ENCODE measurements at places on chromosomes 7 and 10. TPM values are rescaled to one million over a fixed set of nuclear protein-coding genes. Genes with fewer than 3 reads are reported as not detected.

FXYD4 gene
- not detected for total RNA-seq

GNGT1 gene
- not detected for total RNA-seq

DNA sequence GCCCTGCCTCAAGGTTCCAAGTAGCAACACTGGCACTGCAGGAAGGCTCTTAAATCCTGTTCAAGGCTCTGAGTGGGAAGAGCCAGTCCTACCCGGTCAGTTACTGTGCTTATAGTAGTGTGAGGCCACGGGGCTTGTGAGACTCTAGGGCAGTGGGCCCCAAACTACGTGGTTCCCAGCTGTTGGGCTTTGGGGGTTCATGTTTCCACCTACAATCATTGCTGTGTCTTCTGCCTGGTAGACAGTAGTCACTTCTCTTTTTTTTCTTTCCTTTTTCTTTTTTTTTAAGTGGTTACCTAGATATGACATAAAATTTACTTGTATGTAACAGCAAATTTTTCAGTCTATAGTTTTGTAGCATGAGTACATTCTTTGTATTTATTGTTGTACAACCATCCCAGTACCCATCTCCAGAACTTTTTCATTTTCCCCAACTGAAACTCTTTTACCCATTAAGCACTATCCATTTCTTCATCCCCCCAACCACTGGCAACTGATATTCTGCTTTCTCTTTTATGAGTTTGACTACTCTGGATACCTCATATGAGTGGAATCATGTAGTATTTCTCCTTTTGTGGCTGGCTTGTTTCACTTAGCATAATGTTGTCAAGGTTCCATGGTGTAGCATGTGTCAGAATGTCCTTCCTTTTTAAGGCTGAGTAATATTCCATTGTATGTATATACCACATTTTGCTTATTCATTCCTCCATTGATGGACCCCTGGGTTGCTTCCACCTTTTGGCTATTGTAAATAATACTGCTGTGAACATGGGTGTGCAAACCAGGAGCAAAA is 7.7 kb downstream of the UBTD1 start:
- DNase-seq = no peak

DNA sequence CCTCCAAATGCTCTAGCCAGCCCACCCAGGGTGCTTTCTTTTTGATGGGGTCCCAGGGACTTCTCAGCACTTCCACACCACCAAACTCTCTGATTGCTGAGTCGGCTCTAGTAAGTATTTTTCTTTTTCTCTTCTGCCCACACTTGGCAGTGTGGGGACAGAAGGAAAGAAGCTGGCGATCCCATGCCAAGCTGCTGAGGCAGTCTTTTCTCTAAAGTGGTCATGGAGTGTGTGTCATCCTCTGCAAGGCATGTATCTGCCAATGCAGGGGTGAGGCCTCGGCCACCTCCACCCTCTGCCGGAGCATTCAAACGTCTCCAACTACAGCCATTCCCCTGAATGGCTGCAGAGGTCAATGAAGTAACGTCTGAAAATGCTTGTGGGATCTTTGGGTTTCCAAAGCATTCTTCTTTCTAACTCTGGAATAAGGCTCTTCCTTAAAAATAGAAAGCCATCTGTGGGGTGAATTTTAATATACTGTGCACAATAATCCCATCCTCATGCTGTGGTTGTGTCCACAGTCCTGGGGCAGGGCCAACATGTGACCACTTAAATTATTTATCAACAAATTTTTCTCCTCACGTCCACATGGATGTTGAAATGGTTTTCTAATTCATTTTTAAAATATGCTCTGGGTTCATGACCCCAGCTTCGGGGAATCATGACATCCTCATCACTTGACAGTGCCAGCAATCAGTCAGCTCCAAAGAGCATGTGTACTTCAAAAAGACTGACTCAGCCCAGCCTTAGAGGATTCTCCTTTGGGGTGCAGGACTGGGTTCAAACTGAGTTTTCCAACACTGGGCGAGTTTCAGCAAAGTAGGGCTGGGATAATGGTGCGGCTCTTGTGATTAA is 171.3 kb upstream of the ITGB1 start:
- DNase-seq = peak; percentile 91

TBL2 gene
- 21.7 TPM for total RNA-seq

- DNase-seq = no peak
These were observed 150.2 kb upstream of the CACNA2D1 start for GRCh38 chr7:82593780-82594179.

UPK3B gene
- total RNA-seq = 0.37 TPM

OPALIN gene
- total RNA-seq = not detected

TBATA gene
- total RNA-seq = not detected

ABHD11 gene
- total RNA-seq = 7.0 TPM

ITIH2 gene
- total RNA-seq = not detected

- no peak for DNase-seq
These were observed 53.4 kb downstream of the MYL10 start for GRCh38 chr7:101575721-101576120.

GRCh38 chr7:67753891-67754290 is 757.3 kb downstream of the TYW1 start:
- no peak for DNase-seq

PCLO gene
- 0.62 TPM for total RNA-seq

GJC3 gene
- not detected for total RNA-seq

GRCh38 chr10:121282797-121283515 is 315.3 kb downstream of the FGFR2 start:
- no peak for DNase-seq

CTAGE8 gene
- 0.60 TPM for total RNA-seq

DNA sequence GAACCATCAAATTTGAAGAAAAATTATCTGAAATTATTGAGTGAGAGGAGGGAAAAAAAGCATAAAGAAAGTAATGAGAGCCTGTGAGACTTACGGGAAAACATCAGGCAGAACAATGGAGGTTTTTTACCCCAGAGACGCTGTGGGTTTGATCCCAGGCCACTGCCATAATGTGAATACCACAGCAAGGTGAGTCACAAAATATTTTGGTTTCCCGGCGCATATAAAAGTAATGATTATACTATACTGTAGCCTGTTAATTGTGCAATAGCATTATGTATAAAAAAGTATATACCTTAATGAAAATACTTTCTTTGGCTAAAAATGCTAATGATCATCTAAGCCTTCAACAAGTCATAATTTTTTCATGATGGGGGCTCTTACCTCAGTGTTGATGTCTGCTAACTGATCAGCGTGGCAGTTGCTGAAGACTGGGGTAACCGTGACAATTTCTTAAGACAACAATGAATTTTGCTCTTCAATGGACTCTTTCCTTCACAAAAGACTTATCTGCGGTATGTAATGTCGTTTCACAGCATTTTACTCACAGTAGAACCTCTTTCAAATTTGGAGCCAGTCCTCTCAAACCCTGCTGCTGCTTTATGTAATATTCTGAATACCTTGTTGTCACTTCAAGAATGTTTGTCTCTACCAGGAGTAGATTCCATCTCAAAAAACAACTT is 97.0 kb upstream of the FAM20C start:
- DNase-seq = no peak

PLPP4 gene
- total RNA-seq = not detected

- no peak for DNase-seq
These were observed 233.7 kb downstream of the PTEN start for GRCh38 chr10:88097092-88097516.

- DNase-seq = peak; percentile 82
These were observed 534 bp upstream of the ACBD5 start for GRCh38 chr10:27241010-27241651.

GRCh38 chr10:74035303-74035702 is 37.4 kb downstream of the VCL start:
- no peak for DNase-seq

DNA sequence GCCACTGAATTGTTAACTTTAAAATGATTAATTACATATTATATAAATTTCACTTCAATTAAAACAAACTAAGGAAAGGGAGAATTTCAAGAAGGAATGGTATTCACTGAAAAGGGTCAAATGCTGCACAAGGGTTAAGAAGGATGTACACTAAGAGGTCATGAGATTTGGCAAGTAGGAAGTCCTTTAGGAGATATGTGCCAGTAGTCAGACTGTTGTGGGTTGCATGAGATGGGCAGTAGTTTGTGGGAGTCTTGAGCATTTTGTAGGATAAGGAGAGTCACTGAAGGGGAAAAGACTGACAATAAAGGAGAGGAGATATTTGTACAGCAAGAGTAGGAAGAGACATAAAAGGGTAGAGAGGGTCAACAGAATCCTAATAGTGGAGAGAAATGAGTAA is 12.4 kb upstream of the PTPN12 start:
- DNase-seq = no peak

- DNase-seq = no peak
These were observed 100.9 kb downstream of the ITIH5 start for GRCh38 chr10:7565871-7566270.

DNA sequence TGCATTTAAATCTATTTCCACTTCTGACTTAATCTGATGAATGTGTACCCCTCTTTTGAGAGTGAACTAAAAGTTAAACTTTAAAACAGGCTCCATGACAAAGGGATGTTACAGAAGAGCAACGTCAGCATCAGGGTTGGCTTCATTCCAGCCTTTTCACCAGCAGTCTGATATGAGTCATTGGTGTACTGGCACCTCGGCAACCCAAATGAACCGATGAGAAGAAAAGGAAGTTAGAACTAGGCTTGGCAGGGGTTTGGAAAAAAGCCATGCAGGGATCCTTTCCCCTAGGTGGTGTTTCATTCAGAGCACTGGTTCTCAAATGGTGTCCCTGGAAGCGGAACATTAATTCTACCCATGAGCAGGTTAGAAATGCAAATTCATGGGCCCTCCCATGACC is 53.6 kb downstream of the SEC61G start:
- no peak for DNase-seq

DNA sequence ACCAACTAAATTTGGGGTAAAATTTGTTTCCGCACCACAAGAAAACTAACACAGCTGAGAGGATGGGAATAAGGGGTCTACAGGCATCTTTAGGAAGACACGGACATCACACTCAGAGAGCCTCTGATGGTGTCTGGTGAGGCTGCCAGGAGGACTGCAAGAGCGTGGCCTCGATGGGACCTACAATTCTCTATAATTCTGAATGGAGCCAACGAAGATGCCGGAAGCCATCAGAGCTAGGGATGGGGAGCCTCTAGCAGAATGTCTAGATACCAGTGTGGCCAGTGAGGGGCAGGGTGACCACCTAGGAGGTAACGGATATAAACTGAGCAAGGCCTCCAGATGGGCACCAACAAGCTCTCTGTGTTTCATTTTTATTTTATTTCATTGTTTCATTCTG is 7.5 kb downstream of the GRID1 start:
- DNase-seq = peak; percentile 29

GRCh38 chr7:475951-476441 is 43.6 kb downstream of the PDGFA start:
- peak; percentile 50 for DNase-seq

DNA sequence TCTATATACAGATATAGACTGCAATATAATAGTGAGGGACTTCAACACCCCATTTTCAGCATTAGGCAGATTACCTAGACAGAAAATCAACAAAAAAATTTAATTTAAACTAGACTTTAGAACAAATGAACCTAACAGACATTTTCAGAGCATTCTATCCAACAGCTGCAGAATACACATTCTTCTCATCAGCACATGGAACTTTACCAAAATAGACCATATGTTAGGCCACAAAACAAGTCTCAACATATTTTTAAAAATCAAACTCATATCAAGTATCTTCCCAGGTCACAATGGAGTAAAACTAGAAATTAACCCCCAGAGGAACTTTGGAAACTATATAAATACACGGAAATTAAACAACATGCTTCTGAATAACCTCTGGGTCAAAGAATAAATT is 169.6 kb downstream of the MTERF1 start:
- no peak for DNase-seq

ELMO1 gene
- 46.7 TPM for total RNA-seq

DNA sequence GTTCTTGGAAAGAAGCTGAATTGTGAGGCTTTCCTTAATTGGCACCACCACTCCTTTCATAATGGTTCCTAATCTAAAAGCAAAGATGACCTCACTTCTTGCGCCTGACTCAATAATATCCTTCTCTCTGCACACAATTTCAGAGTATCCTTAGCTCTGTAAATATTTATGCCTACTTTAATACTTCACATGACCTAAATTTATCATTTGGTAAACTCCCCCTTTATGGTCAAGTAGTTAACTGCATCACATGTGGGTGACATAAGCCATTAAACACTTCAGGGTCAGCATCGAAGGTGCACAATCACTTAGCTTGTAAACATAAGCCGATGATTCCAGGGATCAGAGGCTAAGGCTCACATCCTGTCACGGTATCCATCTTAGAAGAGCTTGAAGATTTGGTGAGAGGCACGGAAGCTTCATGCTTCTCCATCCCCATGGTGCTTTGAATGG is 7.3 kb upstream of the RHOBTB1 start:
- DNase-seq = no peak

DNA sequence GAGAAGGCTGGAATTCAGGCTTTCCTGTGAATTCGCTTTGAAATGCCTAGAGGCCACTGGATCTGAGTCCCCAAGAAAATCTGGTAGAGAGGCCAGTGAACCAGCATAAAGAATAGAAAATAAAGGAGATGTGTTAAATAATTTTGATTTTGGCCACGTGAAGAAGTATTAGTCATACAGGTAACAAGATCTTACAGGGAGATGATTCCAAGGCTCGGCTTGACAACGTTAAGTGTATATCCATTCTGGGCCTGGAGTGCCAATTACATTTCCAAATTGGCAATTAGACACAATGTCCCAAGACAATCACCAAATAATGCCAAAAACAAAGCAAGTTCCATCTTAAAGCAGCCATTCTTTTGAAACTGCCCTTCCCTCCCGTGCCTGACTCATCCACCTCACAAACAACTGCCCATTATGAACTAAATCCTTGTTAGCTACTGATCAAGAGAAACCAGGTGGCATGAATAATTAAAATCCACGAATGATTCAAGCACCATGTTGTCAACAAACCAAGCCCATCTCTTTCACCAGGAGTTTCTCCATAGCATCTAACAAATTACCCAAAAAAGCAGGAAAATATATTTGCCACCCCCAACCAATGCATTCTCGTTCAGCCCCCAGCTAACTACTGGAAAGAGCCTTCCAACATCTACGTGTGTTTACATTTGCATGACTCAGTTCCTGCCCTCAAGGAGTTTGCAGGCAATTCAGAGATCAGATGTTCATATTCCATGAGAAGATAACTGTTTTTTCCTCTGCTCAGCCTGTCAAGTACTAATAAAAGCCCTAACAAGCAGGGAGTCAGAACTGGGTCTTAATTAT is 8.5 kb downstream of the KCNMA1 start:
- DNase-seq = no peak

DNA sequence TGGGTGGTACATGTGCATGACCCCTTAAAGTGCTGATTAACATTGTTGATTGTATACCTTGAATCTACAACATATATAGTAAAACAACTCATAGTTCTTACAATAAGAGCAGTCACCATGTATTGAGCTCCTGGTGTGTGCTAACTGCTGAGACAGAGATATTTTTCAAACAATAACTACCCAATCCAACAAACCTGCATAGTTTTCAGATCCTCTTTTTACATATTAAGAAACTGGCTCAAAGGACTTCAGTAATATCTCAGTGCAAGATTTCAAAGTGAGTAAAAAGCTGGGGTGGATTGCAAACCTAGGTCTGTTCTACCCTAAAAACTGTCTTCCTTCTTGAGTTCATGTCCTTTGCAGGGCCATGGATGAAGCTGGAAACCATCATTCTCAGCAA is 272.2 kb downstream of the SNX13 start:
- DNase-seq = no peak

GRCh38 chr7:91603707-91604106 is 276.8 kb downstream of the MTERF1 start:
- DNase-seq = no peak

Measured in posterior vena cava (tissue), 2 donors.